ENCODE measurements at places on chromosomes 5 and 9. TPM values are rescaled to one million over a fixed set of nuclear protein-coding genes. Genes with fewer than 3 reads are reported as not detected.

GRCh38 chr9:82572146-82572545 lies 490.8 kb downstream of the RASEF start:
- no peaks in the 10 kb centered on the region for H3K4me1 ChIP-seq
- H3K27ac ChIP-seq: no peak overlapping the region
- no peaks in the 10 kb centered on the region for H3K36me3 ChIP-seq
- no peaks in the 10 kb centered on the region for H3K27me3 ChIP-seq
- no peak overlapping the region for H3K4me3 ChIP-seq

- H3K36me3 ChIP-seq: no peaks in the 10 kb centered on the region
- peak; percentile 62 for DNase-seq
- peak overlapping the region; percentile 82 for H3K4me3 ChIP-seq
- no peaks in the 10 kb centered on the region for H3K27me3 ChIP-seq
Measured at GRCh38 chr9:129027685-129028191, 393 bp downstream of the SH3GLB2 start.

GRCh38 chr5:119398727-119399466 lies 43.1 kb downstream of the TNFAIP8 start:
- H3K27me3 ChIP-seq: no peaks in the 10 kb centered on the region
- peak; percentile 85 for DNase-seq
- no peaks in the 10 kb centered on the region for H3K4me1 ChIP-seq
- H3K36me3 ChIP-seq: no peaks in the 10 kb centered on the region

INSL4 gene
- total RNA-seq: not detected

PCDHA11 gene
- total RNA-seq: 0.04 TPM
